ENCODE measurements at places on chromosomes 12 and 14.

GRCh38 chr14:105881021-105881930, 354.9 kb downstream of the TMEM121 start:
- no peak for DNase-seq

DNA sequence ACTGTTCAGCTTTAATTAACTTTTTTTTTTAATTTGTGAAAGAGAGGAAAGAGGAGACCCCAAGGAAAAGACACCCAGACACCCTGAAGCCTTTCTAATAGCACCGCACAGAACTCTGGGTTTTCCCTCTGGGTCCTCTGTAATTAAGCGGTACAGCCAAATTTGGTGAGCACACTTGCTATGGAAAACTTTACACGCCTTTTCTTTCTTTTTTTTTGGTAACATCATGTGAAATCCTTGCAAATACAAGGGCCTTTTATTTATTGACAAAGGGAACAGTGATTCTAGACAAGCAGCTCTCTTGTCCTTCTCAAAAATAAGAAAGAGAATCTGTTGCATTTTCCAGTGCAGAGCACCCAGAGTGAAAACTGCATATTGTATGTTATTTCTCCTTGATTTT, 44.4 kb upstream of the CPM start:
- no peak for DNase-seq

DNA sequence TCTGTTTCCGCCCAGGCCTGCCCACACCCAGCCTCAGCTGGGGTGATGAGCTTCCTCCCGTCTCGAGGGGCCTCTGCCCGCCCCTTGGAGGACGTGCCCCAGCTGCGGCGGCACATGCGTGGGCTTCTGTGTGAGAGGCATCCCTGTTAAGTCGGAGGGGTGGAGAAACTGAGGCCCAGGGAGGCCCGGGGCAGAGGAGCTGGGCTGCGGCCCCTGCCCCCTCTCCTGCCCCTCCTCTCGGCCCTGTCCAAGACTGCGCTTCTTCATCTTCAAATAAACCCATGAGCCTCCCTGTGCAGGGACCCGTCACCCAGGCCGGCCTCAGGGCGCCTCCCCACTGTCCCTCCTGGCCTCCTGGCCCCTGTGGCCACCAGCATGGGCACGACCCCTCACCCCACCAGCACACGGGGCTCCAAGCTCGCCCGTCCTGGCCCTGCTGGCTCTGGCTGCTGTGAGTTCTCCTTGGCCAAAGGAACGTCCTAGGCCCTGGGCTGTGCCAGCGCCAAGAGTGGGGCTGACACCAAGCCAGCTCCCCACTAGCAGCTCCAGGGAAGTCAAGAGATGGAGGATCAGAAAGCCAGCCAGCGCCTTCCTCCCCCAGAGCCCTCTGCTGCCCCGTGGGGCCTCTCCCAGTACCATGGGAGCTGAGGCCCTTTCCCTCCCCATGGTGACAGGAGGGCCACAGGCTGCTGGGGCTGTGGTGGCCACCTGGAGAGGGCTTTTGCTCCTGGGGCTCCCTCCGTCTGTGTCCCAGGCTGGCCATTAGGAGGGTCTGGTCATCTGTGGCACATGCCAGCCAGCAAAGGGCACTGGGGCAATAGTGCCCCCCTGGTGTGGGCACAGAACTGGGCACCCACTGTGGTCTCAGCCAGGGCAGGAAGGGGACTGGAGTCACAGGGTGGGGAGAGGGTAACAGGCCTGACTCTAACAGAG, 180.4 kb downstream of the KIF26A start:
- no peak for DNase-seq

DNA sequence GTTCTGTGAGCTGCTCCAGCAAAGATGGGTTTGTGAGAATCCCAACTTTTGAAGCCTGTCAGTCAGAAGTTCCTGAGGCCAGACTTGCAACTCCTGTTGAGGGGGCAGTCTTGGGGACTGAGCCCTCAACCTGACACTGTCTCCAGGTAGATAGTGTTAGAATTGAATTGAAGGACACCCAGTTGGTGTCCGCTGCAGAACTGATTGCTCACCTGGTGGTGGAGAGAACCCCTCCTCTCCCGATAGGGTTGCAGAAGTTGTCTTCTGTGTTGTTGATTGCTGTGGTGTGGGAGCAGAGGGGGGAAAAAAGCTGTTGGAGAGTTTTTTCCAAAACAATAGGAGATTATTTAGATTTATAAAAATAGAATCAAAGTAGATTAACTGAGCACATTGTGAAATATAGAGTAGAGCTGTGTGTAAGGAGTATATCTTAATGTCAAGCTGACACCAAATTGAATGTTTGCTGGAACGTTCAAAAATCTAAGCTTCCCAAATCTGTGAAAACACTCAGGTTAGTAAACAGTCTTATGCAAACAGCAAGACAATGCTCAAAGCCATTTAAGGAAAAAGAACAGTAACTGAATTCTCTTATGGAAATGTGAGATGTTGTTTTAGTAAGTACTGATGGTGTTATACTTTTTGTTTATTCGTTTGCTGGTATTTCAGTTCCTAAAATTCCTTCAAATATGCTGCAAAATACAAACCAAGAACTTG, 18.6 kb downstream of the HIF1A start:
- no peak for DNase-seq

DNA sequence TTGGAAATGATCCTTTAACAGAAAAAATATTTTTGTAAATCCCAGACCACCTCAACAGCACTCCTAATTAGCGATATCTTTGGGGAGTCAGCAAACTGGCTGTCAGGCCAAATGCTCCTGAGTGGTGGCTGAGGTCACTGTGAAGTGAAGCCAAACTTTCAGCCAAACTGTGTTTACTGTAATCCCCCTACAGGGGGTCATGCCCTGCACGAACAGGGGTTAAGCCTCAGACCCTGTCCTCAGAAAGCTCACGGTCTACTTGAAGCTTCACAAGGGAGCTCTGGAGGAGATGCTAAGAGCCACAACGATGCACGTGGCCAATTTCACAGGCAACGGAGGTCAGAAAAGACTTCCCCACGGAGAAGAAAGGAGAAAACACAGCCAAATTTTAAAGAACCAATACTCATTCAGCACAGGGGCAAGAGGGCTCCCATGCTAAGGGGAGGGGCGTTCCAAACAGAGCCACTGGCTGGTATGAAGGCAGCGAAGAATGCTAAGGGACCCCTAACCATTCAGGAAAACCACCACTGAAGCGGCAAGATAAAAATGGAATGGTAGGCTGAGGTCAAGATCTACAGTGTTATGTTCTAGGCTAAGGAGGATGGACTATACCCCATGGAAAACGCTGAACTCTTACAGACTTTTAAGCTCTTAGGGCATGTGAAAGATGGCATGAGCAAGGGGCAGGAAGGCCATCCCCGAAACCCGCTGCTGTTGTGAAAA, 105.4 kb downstream of the ITPR2 start:
- DNase-seq, result no peak

- no peak for DNase-seq
These were observed 22.0 kb upstream of the SSTR1 start for GRCh38 chr14:38185671-38186070.

DNA sequence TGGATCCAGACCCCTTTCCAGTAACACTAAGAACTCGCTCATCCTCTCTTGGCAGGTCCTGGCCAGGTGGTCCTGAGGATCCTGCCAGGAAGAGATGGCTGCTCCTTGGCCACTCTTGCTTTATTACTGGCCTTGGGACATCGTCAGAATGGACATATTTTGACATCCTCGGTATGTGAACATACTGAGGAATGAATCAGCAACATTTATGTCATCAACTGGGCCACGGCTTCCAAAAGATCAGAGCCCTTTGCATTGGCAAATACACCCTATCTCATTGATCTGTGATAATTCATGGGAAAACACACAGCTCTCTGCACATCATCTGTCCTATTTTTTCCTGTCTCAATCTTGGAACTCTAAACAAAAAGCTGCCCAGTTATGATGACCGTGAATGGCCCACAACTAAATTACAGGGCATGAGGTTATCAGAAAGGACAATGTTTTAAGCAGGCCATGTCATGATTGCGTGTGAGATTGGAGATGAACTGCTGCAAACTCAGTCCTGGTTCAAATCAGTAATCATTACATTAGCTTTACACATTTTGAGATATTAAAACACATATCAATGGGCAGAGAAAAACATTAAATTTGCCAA, 1325.8 kb downstream of the AACS start:
- no peak for DNase-seq

- DNase-seq, result no peak
These were observed 81.2 kb upstream of the ATP2B1 start for GRCh38 chr12:89789862-89790261.

- DNase-seq, result no peak
These were observed 128.2 kb upstream of the RTL1 start for GRCh38 chr14:101031721-101032120.

- no peak for DNase-seq
These were observed 4.2 kb downstream of the DAZAP2 start for GRCh38 chr12:51242876-51243275.

DNA sequence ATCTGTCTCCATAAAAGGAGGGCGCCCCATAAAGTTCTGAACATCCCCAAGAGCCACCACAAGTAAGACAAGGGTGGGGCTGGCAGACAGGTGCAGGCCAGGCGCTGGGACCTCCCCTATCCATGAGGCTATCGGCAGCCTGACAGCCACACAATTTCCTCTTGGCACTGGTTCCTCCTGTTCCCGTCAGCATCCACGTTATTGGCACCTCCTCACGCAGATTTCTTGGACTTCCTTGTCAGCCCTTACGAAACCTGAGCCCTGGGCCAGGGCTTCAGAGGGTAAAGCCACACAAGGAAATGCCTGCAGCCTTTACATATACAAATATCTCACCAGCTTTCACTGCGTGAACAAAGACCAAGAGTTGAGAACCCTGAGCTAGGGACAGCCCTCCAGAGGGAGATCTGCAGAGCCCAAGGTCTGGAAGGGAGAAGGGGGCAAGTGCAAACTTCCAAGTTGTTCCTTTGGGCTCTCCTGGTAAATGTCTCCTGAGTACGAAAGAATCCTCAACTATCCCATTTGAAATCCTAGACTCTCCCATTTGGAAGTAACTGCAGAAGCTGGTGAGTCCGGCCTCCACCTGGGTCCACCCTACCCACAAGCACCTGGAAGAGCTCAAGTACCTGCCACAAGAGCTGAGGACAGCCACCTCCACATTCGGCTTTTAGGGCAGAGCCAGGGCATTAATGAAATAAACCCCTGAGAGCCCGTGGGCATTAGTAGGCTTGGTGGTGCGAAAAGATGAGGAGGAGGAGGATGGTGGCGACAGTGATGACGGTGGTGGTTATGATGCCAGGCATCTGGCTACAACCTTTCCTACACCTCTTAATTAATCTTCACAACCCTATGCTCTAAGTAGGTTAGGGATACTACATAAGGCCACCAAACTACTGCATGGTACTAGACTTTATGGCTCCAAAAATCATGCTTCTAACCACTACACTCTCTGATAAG, 5.5 kb upstream of the TC2N start:
- DNase-seq, result no peak
